ENCODE measurements at places on chromosomes 5 and 9.
A peak's percentile ranks its signal among the peaks of the same experiment; 100 is the strongest.

GRCh38 chr5:176466245-176466871 is 18.2 kb downstream of the FAF2 start:
- DNase-seq: no peak

DNA sequence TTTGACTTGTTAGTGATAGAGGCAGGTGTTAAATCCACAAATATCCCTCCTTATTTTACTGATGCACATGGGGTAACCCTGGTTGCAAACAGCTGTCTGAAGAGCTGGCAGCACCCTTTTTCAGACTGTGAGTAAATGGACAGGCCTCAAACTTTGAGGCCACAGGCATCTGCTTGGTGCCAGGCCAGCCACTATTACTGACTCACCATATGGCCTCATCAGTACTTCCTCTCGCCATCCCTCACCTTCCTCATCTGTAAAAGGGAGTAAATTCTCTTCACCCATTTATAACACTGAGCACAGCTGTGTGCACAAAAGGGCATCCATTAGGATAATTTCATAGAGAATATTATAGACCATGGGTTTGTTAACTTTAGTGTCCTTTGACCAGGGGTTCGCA is 11.9 kb upstream of the TNIP1 start:
- DNase-seq: no peak

- DNase-seq: no peak
Measured at GRCh38 chr9:93245437-93245970, 61.6 kb downstream of the WNK2 start.

DNA sequence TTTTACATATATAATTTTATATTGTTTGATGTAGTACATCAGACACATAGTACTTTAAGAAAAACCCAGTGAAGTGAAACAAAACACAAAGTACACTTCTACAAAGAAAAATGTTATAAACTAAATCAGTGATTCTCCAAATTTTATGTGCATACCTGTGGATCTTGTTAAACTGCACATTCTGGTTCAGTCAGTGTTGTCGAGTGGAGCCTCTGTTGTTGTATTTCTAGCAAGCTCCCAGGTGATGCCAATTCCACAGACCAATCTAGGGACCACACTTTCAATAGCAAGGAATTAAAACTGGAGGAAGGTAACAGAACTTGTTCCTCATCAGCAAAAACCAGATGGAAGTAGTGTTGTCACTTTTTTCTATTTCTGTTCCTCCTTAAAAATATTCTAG is 183.8 kb upstream of the CD180 start:
- DNase-seq: no peak

- no peak for DNase-seq
Measured at GRCh38 chr9:131487621-131488031, 15.1 kb upstream of the POMT1 start.

DNA sequence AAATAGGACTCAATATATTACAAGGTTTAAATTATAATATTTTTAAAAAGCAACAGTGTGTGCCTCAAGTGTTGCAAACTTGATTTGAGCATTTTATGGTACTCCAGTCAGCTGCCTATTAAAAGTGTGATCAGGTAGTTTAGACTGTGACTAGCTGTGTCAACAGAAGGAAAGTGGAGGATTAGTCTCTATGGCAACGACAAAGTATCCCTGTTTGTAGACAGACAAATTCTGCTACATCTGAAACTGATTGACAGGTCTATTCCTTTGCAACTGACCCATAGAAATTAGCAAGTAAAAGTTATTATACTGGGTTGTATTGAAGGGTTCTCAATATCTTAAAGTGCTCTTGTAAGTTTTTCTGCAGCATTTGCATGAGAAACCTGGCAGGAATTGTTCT is 249.8 kb upstream of the ARRDC3 start:
- DNase-seq: no peak

DNA sequence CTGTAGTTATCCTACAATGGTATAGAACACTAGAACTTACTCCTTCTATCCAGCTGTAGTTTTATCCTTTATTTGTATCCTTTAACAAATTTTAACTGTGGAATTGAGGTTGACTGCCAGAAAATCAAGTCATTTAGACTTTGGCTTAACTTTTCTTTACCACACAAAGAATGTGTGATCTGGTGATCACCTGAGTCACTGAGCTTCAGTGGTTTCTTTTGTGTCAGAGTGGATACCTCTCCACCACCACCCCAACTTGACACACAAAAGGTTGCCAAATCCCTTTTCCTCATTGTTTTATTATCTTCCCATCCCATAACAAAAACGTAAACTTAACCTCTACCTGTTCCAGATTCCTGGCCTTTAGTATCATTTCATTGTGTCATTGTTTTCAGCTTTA is 5.5 kb downstream of the OTULIN start:
- DNase-seq: no peak

DNA sequence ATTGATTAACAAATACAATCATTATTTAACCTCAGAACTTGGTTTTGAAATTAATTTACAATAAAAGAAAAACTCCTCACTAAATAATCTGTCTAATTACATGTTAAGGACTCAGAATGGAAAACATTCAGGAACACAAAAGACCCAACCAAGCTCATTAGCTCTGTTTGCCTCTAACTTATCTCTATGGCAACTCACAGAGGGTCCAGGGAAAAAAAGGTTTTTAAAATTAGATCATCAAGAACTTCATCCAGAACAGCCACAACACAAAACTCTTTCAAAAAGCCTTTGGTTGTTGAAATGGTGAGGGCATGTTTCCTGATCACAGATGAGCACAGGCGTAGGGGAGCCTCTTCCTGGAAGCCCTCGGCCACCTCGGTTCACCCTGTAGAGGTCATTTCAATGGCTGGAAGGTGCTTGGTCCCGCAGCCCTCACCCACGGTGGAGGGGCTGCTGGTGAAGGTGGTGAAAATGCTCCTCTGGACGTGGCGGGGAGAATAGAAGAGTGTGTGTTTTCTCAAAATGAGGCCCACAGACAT is 17.2 kb upstream of the TCF7 start:
- DNase-seq: no peak

- DNase-seq: no peak
Measured at GRCh38 chr5:83246071-83246470, 168.7 kb downstream of the XRCC4 start.

- no peak for DNase-seq
Measured at GRCh38 chr5:87302061-87302460, 34.4 kb downstream of the RASA1 start.

- DNase-seq: no peak
Measured at GRCh38 chr5:31107091-31107518, 86.4 kb upstream of the CDH6 start.

DNA sequence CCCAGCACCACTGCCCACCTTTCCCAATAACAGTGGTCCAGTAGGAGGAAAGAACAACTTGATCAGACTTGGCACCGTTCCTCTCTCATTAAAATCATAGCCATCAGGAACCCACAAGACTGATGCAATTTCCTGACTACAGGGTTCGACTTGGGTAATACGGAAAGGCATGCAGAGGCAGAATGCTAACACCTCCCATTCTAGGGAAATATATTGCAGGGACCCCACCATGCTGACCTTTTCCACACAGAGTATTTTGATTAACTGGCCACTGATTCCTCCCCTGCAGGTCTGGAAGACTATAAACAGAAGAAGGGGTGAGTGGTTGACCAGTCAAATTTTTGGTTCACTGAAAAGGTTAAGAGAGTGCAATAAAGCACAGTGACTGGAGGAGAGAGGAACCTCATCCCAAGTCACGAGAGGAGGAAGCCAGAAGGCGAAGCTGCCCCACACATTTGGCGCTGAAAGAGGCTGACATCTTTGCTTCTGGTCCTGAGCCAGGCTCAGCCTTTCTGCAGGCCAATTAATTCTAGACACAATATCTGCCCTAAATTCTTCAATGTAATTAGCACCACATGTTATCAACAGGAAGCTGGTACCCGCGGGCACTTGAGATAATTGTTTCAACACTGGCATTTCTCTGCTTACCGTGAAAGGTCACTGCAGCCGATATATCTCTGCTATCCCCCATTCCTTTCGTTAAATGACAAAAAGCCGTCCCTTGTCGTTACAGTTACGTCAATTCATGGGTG is 64.7 kb upstream of the SPOCK1 start:
- peak; percentile 30 for DNase-seq

DNA sequence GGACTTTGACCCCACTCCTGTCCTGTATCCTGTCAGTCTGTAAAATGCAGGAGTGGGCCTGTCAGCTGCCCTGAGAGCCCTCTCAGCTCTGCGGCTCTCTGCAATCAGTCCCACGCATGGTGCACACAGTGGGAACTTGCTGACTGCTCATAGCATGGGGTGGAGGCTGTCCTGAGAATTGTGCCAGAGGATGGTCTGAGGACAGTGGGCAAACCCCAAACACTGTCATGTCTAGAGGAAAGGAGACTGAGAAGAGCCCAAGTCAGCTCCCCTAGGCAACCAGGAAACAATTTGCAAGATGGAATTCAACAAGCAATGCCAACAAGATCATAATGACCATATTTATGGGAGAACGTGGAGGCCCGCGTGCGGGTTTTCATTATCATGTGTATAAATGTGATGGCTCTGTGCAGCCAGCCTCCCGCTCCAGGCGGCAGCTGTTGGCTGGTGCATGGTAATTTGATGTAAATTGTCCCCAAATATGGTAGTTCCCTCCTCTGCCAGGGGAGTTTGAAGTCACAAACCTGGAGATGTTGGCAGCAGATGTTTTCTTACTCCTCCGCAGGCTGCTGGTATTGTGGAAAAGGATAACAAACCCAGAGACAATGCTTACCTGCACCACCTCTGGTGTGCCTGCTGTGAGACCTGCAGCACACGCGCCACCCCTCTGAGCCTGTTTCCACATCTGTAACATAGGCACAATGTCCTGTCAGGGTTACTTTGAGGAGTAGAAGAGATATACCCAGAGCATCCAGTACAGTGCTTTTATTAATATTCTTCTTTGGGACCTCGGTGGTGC is 39.8 kb upstream of the ALDH1B1 start:
- no peak for DNase-seq

GRCh38 chr5:87746891-87747377 is 334.2 kb upstream of the CCNH start:
- DNase-seq: no peak

GRCh38 chr9:114774524-114774923 is 31.3 kb downstream of the TNFSF15 start:
- no peak for DNase-seq

- DNase-seq: no peak
Measured at GRCh38 chr9:16417749-16418148, 452.7 kb downstream of the BNC2 start.

GRCh38 chr9:34866614-34867013 is 91.5 kb upstream of the PHF24 start:
- DNase-seq: no peak

- DNase-seq: no peak
Measured at GRCh38 chr5:136957428-136957827, 541.7 kb downstream of the SPOCK1 start.

- DNase-seq: no peak
Measured at GRCh38 chr5:3122216-3122615, 370.7 kb upstream of the IRX2 start.

DNA sequence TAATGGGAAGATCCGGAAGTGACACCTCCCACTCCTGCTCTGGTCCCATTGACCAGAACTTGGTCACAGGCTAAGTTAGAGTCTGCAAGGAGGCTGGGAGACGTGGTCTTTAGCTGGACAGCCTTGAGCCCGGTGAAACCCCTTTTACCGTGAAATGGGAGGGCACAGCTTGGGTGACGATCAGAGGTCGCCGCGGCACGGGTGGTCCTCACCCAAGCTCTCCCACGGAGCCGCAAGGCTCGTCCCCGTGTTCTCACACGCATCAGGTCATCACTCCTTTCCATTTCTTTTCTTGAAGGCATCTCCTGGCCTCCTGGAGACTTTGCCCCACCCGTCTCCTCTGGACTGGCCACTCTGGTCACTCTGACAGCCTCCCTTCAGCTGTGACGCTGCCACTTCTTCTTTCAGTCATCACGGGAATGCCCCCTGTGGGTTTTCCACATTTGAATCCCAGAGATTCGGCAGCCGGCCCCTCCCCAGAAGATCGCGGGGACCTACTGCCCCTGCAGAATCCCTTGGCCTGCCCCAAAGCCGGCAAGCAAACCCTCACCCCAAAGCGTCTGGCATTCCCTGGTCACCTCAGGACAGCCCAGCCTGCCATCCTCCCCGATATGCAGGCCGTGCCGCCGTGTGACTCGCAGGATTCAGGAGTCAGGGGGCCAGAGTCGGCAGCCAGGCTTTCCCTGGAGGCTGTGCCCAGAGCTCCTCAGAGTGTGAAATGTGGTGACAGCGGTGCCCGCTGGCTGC is 18.9 kb upstream of the EGFL7 start:
- DNase-seq: no peak

GRCh38 chr5:172299916-172300439 is 16.4 kb upstream of the UBTD2 start:
- DNase-seq: no peak

GRCh38 chr5:72448368-72448767 is 58.8 kb downstream of the ZNF366 start:
- DNase-seq: no peak

- no peak for DNase-seq
Measured at GRCh38 chr5:102922799-102923477, 167.8 kb downstream of the PAM start.

DNA sequence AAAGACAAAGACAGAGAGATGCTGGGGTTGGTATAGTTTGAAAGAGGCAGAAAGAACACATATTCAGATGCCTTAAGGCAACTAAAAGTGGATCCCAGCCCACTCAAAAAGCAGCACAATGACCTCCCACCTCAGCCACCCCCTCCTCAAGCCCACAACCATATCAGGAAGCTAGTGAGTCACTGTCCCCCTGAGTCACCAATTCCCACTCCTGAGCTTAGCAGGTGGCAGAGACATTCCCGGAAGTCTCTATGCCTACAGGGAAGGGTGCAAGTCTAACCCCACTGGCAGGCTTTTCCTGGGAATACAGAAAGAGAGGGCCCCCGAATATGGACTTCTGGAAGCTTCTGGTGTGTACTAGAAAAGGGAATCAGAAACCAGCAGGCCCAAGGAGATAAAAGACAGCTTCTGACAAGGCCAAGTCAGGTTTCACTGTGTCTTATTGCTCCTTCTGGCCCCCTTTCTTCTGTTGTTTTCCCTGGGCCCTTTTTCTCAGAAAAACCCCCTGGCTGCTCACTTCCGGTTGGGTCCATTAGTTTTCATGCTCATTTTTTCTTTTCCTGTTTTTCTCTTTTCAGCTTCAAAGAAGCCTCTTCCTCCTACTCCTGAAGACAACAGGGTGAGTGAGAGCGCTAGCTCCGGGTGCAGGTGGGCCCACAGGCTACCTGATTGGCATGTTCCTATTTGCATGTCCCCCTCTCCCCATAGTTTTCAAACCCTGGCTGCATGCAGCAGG is 36.8 kb downstream of the ITK start:
- DNase-seq: no peak

DNA sequence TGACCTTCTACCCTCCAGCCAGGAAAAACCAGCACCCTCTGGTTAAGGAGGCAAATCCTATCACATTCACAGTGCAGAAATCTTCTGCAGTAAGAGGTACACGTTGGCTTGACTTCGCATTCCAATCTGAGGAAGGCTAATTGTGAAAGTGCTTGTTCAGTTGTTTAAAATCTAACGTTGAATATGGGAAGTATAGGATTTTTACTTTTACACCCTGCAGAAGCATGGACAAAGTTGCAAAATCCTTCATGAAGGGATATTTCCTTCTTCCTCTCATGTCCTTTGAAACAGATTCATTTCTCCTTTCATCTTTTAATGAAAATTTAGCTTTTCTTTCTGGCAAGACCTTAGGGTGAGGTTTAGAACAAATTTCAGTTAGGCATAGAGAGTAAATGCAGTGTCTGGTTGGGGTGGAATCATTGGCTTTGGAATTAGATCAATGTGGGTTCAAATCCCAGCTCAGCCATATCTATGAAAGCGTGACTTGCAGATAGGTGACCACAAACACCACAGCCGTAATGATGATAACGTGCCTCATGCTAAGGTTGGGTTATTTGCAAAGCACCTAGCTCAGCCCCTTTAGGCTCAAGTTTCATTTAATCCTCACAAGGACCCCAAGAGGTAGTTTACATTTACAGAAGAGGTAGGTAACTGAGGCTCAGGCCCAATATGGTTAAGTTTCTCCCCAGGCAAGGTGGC is 42.2 kb upstream of the C5orf58 start:
- no peak for DNase-seq
